C1 segment of cervical spinal cord (tissue), 14 donors: ENCODE measurements at places on chromosomes 1 and 21.

- no peak for DNase-seq
Measured at GRCh38 chr1:54200519-54200997, 591 bp downstream of the MRPL37 start.

- DNase-seq = no peak
Measured at GRCh38 chr1:213779228-213779627, 208.5 kb upstream of the PROX1 start.

GRCh38 chr1:21536218-21536617, 27.0 kb downstream of the ALPL start:
- no peak for DNase-seq

GRCh38 chr1:228374711-228375577, 31.7 kb downstream of the TRIM11 start:
- DNase-seq = no peak

- DNase-seq = no peak
Measured at GRCh38 chr1:42231253-42231652, 66.7 kb upstream of the GUCA2A start.

GRCh38 chr1:17553975-17554700, 14.6 kb downstream of the ARHGEF10L start:
- DNase-seq = no peak

DNA sequence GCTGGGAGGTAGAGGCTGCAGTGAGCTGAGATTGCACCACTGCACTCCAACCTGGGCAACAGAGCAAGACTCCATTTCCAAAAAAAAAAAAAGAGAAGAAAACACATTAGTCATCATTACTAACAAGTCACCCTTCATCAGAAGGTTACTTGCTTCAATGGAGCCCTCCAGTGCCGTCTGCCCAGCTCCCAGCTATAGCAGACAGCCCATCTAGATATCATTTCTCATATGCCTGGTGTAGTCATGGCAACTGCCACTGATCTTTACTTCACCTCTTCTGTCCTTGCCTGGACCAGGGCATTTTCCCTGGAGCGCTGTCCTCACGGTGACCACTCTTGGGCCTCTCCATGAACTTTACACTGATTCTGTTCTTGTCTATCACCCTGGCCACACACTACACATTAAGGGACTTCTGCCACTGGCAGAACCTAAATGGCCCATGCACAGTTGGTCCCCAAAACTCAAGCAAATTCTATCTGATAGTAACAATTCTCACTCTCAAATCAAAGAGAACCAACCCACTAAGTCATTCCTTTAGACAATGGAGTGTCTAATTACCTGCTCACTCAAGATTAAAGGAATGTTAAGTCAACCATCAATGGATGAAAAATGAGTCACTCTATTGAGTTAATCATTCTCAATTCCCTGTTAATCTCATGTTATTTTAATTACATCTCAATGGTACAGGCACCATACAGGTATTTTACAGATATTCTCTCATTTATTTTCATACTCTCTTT, 12.9 kb downstream of the GPA33 start:
- DNase-seq = no peak

GRCh38 chr21:32993894-32994293, 31.8 kb upstream of the OLIG2 start:
- no peak for DNase-seq

- no peak for DNase-seq
Measured at GRCh38 chr1:41862384-41863221, 56.1 kb downstream of the HIVEP3 start.

DNA sequence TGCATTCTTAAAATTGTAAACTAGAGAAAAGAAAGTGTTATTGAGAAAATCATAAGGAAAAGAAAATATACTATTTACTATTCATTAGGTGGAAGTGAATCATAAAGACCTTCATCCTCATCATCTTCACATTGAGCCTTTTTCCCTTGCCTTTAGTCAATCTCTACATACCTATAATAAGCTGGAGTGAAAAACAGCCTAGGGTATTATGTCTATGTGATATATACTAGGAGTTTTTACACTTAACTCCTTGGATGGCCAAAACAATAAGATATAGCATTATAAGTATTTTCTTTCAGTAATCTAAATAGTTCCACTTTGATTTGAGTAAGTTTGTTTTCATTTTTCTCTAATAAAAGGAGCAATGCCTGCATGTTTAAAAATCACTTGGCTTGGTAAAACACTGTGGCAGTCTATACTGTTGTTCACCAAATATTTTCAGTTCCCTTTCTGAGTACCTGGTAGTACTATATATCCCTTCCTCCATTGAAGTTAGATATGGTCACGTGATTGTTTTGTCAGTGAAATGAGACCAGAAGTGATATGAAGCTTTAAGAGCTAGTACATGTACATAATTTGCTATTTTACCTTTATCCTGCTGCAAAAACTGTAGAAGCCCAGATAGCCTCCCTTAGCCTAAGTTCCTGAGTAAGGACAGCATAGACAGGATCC, 78.3 kb downstream of the CLEC20A start:
- no peak for DNase-seq

- no peak for DNase-seq
Measured at GRCh38 chr1:205339197-205339702, 17.5 kb downstream of the KLHDC8A start.

- DNase-seq = no peak
Measured at GRCh38 chr1:147620543-147620942, 49.8 kb downstream of the ACP6 start.

DNA sequence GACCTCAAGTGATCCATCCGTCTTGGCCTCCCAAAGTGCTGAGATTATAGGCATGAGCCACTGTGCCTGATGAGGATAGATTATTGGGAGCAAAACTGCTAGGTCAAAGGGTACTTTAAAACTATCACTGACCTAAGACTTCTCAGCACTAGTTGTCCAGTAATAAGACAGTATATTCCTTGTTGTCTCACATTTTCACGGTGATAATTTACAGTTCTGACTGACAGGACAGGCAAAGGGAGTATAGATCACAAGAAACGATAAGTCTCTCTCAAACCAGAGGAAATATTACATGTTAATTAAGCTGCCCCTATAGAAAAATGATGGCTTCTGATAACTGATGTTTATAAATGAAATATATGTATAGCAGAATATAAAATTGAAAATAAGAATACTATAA, 3.7 kb downstream of the MRPS14 start:
- DNase-seq = no peak

DNA sequence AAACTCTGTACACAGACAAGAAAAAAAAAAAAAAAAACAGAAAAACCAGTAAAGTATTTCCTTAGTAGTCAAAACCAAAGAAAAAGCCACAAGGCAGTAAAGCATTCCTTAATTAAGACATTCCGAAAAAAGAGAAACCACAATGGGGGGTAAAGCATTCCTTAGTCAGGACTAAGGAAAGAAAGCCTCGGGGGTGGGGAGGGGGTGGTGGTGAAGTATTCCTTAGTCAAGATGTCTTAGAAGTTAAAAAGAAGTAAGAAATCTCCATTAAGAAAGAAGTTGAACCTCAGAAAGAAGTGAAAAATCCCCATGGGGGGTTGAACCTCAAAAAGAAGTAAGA, 28.2 kb upstream of the FMO1 start:
- no peak for DNase-seq

DNA sequence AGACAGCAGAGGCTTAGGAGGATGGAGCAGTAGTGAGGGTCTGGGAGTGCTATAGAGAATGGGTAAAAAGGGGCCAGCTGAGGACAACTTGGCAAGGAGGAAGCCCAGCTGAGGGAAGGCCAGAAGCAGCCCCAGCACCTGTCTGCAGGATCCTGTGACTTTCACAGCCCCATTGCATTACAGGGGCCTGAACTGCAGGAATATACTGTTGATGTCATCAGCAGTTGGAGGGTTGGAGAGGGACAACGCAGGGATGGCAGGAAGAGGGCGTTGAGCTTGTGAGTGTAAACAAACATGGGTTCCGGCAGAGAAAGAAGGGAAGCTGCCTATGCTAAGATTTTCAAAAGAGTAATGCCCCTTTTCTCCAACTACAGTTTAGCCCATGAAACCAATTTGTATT, 628.5 kb downstream of the SMYD3 start:
- DNase-seq = no peak

DNA sequence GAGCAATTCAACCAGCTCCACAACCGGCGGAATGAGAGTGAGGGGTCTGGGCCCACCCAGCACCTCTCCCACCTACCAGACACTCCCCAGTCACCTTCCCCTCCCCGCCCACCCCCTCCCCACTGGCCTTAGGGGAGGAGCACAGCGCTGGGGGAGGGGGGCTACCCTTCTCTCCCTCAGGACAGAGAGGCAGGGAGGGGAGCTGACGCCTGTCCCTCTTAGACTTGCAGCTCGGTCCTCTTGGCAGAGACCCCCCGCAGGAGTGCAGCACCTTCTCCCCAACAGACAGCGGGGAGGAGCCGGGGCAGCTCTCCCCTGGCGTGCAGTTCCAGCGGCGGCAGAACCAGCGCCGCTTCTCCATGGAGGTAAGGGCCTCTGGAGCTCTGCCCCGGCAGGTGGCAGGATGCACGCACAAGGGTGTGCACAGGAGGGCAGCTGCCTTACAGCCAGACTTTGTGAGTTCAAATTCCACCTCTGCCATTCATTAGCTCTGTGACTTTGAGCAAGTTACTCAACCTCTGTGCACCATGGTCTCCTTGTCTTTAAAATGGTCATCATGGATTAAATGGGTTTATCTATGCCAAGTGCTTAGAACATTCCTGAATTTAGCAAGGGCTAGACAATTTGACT, 18.9 kb downstream of the CDK18 start:
- DNase-seq = no peak

- DNase-seq = no peak
Measured at GRCh38 chr1:207789792-207790787, 38.2 kb downstream of the CD46 start.

GRCh38 chr1:1264868-1265272, 8.8 kb downstream of the UBE2J2 start:
- no peak for DNase-seq

GRCh38 chr1:65151641-65152040, 3.6 kb downstream of the AK4 start:
- no peak for DNase-seq

DNA sequence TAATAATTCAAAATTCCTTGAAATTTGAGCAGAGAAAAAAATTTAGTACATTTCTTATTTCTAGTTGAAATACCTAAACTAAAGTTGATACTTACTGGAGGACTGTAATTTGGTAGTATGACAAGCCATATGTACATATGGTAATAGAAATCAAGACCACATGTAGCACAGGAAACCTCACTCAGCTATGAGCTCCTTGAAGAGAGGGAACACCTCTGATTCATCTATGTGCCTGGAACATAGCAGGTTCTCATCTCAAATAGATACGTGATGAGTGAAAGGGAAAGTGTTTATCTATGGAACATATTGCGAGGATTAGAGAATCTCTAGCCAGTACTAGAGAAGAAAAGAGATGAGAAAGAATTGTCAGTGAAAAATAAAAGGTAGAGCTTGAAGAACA, 47.9 kb upstream of the GNG4 start:
- DNase-seq = no peak

GRCh38 chr1:40303790-40304189, 13.3 kb downstream of the COL9A2 start:
- DNase-seq = no peak

DNA sequence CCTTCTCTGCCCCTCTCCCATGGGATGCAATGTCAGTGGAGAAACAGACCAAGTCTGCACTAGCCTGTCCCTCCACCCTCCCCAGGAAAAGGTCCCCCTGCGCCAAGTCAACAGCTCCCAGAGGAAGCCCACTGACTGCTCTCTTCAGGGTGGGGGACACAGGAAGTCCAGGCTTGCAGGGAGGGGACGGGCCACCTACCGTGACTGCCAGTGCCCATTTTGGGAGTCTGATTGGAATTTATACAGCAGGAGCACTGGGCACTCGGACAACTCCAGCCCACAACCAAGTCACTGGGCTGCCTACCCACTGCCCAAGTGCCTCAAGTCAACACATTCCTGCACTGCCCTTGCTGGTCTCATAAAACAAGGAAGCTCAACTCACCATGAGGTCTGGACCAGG, 6.1 kb downstream of the CCNL2 start:
- DNase-seq = no peak
